ENCODE measurements at places on chromosomes 3 and 15.

DNA sequence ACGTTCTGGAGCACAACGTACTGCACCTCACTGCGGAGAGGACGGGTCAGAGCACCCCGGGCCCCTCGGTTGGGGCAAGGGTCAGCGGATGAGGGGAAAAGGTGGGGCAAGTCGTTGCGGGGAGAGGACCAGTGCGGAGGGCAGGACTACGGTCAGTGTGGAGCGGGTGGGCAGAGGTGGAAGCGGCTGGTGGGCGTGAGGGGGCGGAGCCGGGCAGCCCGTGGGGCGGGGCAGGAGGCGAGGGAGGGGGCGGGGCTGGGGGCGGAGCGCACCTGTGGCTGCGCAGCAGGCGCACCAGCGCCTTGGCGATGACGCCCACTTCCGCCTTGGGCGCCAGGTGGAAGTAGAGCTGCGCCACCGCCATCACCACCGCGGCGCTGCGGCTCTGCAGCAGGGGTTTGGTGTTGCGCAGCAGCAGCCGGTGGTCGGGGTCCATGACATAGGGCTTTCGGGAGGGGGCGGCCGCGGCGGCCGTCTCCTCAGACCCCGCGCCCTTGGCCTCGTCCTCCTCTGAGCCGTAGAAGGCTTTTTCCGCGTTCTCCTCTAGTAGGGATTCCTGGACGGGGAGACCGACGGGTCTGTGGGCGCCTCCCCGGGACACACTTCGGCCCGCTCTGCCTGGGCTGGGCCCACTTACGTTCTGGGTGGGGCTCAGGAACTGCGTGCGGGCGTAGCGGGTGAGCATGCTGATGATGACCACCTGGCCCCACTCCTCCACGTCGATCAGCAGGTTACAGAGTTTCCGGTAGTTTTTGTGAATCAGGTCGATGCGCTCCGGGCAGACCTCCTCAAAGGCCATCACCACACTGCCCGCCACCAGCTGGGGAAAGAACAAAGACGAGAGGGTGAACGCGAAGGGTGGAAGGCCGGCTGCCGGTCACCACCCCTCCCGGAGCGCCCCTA, 29.2 kb downstream of the AP3B2 start:
- DNase-seq: peak; percentile 92

GRCh38 chr3:72797773-72798543, 50.3 kb downstream of the SHQ1 start:
- no peak for DNase-seq

GRCh38 chr3:5357089-5357488, 169.6 kb downstream of the EDEM1 start:
- DNase-seq: no peak

DNA sequence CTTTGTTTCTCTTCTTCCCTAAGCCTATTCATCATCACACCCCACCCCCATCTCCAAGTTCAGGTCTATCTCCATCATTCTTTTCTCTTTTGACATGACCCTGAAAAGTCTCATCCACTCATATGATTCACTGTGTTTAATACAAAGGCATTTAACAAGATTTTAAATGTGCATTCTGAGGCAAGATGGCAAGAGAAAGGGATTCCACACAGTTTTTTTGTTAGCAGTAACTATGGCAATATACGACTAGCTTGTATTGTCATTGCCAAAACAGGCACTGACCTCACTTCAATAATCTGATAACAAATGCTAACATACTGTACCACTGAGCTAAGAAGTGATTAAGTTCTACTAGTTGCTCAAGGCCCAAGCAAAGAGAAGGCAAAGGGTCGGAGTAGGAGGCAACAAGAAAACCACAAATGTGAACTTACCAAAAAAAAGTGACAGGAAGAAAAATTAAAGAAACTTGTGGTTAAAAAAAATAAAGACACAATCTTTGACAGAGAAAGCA, 53.2 kb downstream of the FBN1 start:
- DNase-seq: no peak

- no peak for DNase-seq
Observed at GRCh38 chr3:79086514-79086913, 681.3 kb downstream of the ROBO1 start.

- no peak for DNase-seq
Observed at GRCh38 chr3:58009749-58010535, 1.7 kb downstream of the FLNB start.

DNA sequence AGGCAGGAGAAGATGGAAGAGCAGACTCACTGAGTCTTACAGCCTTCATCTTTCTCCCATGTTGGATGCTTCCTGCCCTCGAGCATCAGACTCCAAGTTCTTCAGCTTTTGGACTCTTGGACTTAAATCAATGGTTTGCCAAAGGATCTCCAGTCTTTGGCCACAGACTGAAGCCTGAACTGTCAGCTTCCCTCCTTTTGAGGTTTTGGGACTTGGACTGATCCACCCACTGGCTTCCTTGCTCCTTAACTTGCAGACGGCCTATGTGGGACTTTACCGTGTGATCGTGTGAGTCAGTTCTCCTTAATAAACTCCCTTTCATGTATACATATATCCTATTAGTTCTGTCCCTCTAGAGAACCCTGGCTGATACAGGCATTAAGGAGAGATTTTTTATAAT, 62.4 kb upstream of the TNIK start:
- DNase-seq: no peak

DNA sequence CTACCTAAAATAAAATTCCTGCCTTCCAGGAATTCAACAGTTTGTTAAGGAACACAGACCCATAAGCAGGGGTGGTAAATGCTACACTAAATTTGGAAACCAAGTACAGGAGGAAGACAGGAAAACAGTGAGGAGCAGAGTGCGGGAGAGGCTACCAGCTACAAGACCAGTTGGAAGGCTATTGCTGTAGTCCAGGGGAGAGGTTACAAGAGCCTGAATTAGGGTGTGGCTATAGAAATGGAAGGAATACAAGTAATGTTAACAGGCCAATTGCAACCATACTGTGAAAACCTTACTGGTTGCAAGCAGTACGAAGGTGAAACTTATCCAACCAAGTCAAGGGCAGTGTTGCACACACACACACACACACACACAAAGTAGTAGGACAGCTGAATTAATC, 880 bp upstream of the ARMC8 start:
- DNase-seq: no peak
